ENCODE measurements at places on chromosomes 3 and 15.
A peak's percentile ranks its signal among the peaks of the same experiment; 100 is the strongest.

DNA sequence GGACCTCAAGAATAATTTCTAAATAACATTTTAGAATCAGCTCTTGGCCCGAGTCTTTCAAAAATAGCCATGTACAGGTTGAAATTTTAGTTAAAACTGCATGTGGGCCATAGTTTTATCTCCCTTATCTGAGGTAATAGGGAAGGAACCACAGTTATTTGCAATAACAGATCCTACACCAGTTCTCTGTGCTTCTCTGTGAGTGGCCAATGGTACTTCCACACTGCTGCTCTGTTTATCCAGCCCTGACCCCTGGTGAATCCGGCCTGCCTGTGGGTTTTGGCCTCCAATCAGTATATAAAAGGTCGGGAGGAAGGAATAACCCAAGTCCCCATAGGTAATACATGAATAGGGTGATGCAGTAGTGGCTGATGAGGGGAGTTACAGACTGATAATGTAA lies 48.0 kb upstream of the TNIK start:
- DNase-seq: no peak

GRCh38 chr3:181086011-181086410 lies 96.5 kb upstream of the DNAJC19 start:
- no peak for DNase-seq

- DNase-seq: peak; percentile 76
Observed at GRCh38 chr3:125694761-125695294, 99.5 kb upstream of the OSBPL11 start.

GRCh38 chr3:156633335-156633734 lies 41.1 kb upstream of the TIPARP start:
- DNase-seq: no peak

DNA sequence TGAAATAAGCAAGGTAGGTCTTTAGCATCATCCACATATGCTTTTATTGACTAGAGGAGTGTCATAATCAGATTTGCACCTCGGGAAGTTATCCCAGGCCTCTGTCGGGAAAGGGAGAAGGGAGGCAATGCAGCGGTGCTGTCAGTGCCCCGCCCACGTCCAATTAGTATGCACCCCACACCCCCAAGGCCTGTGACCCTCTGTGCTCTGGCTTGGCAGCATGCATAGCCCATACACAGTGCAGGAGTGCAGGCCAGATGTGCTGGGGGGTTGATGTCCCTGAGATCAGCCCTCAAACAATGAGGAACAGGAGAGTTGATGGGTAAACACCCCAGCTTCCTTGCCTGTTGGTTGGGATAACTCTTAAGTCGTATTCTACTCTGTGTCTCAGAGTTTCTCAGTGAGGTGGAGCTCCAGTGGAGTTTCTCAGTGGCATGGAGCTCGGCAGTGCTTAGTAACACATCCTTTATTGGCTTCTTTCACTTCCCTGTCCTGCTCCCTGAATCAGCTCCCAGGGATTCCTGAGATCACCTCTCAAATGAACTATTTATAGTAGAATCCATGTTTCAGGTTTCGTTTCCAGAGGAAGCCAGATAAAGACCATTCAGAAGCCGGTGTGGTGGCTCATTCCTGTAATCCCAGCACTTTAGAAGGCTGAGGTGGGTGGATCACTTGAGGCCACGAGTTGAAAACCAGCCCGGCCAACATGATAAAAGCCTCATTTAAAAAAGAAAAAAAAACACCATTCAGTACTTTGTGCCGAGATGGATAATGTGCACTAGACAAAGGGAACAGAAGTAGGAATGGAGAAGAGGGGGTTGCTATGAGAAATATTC lies 26.7 kb upstream of the NDUFB4 start:
- no peak for DNase-seq

- DNase-seq: peak; percentile 13
Observed at GRCh38 chr3:59127071-59127470, 77.2 kb upstream of the CFAP20DC start.

DNA sequence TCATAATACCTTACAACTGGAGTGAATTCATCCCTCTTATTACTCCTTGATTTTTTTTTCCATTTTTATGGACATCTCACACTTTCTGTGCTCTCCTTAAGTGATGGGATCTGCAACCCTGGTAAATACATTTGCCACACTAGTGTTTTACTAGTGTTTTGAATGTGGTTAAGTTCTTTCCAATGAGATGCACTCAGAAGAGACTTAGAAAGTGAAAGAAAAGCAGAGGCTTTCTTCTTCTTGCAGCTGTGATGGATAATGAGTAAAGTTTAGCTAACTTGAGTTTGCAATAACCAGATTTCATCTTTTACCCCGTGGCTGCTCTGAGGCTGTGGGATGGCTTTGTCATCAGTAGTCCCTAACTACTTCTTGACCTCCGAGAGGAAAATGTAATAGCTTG lies 1248.4 kb downstream of the NSUN3 start:
- DNase-seq: no peak

DNA sequence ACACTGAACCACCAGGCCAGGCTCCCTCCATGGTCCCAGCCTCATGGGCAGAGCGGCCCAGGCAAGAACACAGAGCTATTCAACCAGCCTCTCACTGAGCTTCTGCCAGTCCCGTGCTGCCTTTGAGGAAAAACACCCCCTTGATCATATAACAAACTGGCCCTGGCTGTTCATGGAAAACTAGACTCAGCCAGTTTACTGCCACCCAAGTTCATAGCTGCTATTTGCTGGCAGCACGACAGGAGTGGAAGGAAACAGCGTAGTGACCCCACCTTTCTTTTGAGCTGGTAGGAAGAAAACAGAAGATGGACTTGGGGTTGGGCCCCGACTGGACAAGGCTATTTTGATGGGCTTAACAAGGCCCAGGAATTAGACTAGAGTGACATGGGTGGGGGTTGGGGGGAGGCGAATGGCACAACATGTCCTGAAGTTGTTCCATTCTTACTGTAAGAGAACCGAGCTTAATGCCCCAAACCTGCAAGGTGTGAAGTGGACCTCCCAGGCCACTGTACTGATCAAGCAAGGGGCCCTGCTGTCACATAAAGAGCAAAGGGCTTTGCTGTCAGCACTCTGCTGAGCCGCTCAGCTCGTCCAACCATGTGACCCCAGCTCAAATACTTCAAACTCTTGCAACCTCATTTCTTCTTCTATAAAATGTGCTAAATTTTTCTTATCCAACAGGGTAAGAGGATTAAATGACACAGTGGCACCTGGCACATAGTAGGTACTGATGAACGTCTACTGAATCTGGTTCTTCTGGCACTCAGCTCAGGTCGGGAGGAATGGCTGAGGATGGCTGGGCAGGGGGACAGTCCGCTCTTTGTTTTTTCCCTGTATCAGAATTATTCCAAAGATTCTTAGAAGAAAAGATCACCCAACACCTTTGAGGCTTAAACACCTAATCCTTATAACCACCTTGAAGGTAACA lies 1.6 kb downstream of the FBXL22 start:
- no peak for DNase-seq

DNA sequence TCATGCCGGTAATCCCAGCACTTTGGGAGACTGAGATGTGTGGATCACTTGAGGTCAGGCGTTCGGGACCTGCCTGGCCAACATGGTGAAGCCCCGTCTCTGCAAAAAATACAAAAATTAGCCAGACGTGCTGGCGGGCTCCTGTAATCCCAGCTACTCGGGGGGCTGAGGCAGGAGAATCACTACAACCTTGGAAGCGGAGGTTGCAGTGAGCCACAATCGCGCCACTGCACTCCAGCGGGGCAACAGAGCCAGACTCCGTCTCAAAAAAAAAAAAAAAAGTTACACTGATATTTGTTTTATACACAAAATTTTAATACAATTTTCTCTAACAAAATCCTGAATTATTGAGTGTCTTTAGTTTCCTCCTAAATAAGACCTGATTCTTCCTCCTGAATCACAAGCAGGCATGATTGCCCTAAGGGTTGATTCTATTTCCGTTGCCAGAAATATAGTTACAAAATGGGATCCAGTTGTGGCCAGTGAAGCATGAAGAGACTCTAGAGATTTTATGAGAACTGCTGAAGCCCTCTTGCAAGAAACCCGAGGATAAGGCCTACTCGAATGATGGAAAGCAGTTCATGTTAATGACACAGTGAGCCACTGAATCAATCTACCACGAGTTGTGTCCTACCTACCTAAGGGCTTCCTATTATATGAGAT lies 9.6 kb upstream of the SMARCC1 start:
- no peak for DNase-seq
